ENCODE measurements at places on chromosomes 11 and 22.

GRCh38 chr11:13694115-13694514, 25.6 kb downstream of the FAR1 start:
- no peak for DNase-seq

DNA sequence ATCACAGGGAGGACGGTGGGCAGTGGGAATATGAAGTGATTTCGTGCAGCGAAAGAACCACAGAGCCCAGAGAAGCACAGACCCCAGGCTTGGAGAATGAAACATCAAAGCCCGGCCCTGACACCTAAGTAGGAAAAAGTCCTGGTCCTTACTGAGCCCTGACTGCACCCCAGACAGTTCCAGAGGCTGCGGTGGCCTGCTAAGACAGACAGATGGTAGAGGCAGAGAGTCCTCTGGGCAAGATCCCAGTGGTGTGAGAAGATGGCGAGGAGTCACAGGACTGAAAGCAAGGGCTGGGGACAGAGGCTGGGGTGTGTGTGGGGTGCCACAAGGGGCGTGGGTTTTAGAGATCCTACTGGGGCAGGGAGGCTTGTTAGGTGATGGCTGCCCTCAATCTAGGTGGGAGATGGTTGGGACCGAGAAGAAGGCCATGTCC, 3.7 kb downstream of the CBX6 start:
- no peak for DNase-seq

GRCh38 chr11:126465573-126466188, 110.2 kb downstream of the ST3GAL4 start:
- no peak for DNase-seq

DNA sequence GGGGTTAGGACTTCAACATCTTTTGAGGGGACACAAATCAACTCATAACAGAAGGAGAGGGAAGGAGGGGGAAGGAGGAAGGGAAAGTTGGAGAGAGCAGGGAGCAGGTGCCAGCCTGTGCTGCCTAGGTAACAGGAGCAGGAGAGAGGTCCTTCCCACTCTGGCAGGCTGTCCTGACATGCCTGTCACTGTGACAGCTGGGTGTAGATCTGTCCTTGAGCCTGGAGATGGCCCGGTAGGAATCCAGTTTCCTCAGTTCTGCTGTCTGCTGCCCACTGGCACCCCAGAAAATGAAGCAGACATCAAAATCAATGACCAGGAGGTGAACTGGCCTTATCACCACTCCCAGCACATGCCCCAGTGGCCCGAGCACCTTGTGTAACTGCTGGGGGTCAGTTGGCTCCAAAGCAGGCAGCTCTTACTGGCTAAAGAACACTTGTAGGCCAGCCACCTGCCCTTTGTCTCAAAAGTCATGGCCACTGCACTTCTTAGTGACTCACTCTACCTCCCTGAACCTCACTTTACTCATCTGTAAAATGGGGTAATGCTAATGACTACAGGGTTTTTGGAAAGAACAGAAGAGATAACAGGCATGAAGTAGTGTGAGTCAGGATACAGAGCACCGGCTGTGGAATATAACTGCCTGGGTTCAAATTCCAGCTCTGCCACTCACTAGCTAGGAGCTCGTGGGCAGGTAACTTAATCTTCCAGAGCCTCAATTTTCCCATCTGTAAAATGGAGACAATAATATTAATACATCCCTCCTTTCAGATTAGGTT, 8.0 kb upstream of the TSPAN18 start:
- no peak for DNase-seq

- DNase-seq = no peak
These were observed 27.9 kb downstream of the FAM83F start for GRCh38 chr22:40022536-40023240.

DNA sequence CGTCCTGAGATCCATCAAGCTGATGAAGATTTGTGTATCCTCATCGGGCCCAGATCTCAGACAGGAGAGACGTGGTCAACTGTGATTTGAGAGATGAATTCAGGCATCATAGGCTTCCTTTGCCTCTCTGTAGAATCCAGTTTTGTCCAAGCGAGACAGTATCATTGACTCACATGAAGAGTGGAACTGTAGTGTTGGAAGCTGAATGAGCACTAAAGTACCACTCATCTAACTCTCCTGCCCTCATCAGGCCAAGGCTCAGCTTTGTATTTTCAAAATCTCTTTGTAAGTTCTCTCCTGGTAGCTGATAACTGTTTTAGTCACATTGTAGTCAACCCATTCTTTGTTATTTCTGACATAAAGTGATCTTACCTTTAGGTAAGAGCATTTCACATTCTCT, 85.1 kb downstream of the KIRREL3 start:
- no peak for DNase-seq

DNA sequence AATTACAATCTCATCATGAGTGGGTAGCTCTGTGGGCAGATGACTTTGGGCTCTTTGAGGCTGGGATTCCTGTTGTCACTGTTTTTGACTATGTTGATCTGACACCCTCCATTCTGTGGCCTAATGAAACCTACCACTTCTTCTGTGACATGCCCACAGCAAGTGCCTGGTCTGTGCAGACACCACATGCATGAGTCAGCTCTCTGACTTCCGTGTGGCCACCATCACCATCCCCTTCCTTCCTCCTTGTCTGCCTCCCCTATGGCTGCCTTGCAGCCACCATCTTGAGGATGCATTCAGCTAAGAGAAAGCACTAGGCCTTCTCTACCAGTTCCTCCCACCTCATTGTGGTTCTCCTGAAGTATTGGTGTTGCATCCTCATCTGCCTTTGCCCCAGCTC, 15.3 kb upstream of the OR10V1 start:
- DNase-seq = no peak

- no peak for DNase-seq
These were observed 2.3 kb downstream of the BCO2 start for GRCh38 chr11:112177589-112177988.

DNA sequence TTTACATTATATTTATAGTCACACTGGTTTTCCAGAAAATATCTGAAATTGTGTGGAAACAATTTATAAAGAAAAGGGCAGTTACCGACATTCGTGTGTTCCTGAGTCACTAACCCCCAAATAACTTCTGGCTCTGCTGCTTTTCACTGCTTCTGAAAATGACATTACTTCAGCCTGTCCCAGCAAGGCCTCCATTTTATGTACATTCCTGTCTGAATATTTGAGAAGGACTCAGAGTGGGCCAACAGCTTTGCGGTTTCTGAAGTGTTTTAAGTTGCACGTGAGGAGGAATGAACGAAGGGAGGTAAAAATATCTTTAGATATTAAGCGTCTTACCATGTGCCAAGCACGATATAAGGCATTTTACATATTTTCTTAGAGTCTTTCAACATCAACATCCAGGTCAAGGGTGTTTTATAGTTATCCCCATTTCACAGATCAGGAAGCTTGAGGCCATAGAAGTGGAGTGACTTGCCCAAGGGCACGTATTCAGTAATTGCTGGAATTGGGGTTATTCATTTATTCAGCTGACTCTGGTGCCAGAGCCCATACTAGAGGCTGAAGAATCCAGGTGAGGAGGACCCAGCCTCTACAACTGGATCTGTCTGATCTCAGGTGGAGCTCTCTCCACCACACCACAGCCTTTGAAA, 30.8 kb upstream of the WNT11 start:
- no peak for DNase-seq

GRCh38 chr11:16612566-16613261, 125.7 kb upstream of the C11orf58 start:
- DNase-seq = no peak

DNA sequence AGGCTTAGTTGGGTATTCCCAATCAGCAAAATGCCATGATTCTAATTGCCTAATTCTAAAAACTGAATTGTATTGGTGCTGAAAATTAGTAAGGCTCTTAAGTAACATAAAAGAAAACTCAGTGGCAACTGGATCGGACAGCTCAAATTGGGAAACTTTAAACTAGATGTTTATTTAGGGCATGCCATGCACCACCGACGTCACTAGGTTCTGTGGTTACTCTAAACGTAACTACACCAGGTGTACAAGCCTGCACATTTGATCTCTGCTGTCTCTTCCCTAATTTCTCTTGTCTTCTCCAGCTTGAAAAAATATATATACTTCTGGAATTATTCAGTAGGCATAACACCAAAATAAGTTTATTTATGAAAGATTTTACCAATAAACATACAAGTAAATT, 378.2 kb downstream of the DCDC1 start:
- DNase-seq = no peak

DNA sequence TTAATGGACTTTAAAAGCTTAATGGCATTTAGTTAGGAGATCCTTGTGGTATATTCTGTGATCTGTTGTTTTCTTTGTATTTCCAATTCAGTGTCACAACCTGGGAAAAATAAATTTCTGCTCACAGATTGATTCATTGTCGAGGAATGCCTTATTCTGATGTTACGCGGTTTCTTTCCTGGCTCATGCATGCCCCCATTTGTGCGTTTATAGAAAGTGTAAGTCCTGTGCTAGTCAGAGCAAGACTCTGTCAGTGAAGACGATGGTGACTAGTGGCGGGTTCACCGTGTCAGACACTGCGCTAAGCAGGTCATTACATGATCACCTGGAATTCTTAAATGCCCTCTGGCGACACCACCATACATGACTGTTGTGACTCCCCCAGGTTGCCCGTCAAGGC, 169.4 kb downstream of the TBC1D22A start:
- DNase-seq = no peak

DNA sequence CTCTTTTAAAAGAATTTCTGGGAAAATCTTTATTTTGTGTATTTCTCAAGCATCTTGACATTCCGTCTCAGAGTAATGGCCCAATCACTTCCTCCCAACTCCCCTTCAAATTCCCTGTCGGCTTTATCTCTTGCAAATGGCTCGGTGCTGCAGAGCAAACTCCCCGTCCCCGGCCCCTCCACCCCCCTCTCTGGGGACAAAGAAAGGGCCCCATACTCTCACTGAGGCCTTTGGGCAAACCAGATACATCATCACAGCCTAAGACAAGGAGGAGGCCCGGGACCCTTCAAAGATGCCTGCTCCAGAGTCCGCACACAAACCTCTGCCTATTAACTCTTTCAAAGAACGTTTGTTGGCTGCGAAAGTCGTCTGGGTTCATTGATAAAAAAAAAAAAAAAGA, 3.9 kb upstream of the SMIM38 start:
- DNase-seq = no peak

- no peak for DNase-seq
These were observed 2.4 kb downstream of the FUT4 start for GRCh38 chr11:94546162-94546470.

GRCh38 chr22:46088541-46089311, 61.6 kb upstream of the PPARA start:
- no peak for DNase-seq

- peak; percentile 67 for DNase-seq
These were observed 123.6 kb downstream of the ABTB2 start for GRCh38 chr11:34234086-34234740.
